Adipocyte (in vitro differentiated cells): ENCODE measurements at places on chromosomes 5 and 9.

DNA sequence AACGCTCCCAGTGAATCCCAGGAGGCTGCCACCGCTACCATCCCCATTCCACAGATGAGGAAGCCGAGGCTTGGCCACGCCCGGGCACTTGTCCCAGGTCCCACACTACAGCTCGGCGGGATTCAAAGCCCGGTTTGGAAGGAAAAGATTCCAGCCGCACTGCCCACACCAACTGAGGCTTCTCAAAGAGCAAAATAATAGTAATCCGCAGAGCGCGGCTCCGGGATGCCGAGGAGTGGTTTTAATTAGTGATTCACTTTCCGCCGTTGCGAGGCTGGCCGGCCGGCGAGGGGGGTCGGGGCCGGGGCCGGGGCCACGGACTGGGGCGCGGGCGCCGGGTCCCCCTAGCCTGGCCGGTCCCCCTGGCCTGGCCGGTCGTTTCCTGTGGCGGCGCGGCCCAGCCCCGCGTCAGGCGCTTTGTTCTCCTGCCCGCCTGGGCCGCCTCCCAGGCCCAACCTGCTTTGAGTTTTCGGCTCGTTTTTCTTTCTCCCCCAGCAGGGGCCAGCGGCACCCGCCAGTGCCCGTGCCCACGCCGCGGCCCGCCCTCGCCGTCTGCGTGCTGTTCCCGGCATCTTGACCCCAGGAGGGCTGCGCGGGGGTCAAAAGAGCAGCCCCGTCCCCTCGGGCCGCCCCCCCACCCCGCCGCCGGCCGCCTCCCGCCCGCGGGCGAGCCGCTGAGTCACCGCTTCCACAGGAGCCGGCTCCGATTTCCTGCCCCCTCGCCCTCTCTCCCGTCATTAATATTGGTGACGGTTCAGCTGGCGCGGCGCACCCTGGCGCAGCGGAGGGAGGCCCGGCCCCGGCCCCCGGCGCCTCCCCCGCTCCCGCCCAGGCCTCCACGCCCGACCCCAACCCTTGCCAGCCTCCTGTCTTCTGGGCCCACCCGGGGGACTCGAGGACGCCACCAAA lies 31.2 kb downstream of the FGF18 start:
- peak; percentile 90 for DNase-seq

- no peak for DNase-seq
Measured at GRCh38 chr9:108002371-108002956, 512.9 kb upstream of the KLF4 start.

DNA sequence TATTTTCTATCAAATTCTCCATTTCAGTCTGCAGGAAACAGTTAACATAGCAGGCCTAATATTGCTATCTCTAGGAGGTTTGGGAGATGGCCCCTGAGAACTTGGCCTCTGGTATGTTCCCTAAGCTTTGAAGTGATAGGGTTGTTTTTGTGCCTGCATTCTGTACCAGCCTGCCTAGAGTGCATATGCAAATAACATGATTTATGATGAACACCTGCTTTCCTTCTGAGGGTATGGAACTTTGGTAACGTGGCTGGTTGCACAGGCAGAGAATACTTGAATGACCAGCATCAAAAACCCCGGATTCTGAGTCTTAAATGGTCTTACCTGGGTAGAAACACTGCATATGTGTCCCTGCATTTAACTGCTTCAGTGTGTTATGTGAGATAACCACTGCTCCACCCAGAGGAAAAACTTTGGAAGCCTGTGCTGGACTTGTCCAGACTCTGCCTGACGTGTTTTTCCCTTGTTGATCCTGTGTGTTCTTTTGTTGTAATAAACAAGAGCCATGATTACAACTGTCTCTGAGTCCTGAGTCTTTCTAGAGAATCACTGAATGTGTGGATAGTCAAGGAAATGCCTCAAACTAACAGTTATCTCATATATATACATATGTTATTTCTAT lies 111.3 kb upstream of the ABCA1 start:
- DNase-seq = no peak

GRCh38 chr5:25500635-25501034 lies 855.9 kb upstream of the CDH10 start:
- DNase-seq = no peak

DNA sequence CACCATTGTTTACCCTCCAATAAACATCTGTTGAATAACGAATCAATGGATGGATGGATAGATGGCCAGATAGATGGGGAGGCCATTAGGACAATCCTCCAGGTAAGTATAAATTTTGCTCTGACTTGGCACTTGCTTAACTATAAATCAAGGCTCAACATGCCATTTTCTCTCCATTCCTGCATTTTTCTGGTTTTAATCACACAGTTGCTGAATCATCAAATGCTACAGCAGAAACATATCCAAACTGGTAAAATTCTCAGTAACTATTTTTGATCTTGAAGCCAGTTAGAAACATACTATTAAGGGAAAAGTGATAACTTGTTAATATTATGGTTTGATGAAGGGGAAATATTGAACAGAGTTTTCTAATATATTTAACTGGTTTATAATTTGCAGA lies 71.5 kb upstream of the MTAP start:
- peak; percentile 43 for DNase-seq

DNA sequence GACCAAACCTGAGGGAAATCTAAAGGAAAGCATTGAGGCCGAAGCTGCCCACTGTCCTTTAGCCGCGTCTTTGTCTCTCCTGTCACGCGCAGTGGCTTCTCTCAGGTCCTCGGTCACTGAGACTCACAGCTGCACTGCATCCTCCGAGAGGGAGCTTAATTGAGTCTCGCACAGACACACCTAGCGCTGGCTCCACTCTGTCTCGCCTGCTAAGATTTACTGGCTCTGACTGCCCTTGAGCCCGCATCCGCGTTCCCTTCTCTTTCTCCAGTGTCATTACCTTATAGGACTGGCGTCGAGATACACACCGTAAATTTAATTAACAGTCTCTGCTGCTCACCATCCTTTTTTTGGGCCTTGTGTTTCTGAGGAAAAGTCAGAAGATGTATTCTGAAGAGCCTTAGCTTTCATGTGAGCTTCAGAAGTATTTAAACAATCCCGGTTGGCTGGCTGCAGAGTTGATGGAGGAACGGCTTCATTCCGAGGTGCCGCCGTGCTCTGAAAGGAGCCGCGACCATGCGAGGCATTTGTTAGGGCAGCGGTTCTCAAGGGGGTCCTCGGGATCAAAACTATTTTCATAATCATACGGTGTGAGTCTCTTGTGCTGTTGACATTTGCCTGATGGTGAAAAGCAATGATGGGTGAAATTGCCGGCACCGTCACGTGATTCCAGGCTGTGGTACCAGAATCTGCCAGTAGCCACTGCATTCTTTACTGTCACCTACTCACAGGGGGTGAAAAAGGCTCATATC lies 58.3 kb downstream of the GPR107 start:
- DNase-seq = no peak

- DNase-seq = peak; percentile 26
Measured at GRCh38 chr9:113465599-113466140, 2.1 kb downstream of the RGS3 start.
